Myocyte (in vitro differentiated cells): ENCODE measurements at places on chromosomes 3 and 15. TPM values are rescaled to one million over a fixed set of nuclear protein-coding genes. Genes with fewer than 3 reads are reported as not detected.
A peak's percentile ranks its signal among the peaks of the same experiment; 100 is the strongest.

Gene SPTBN5
- total RNA-seq = 0.26 and 0.45 TPM in 2 replicates

Gene ECE2
- total RNA-seq = not detected in 2 replicates

Gene MNS1
- 2.4 and 2.5 TPM in 2 replicates for total RNA-seq

GRCh38 chr3:124685067-124685466, 45.2 kb upstream of the UMPS start:
- DNase-seq = no peak

GRCh38 chr3:142243134-142243533, 17.7 kb upstream of the GK5 start:
- no peak for DNase-seq

GRCh38 chr3:46935168-46935858, 41.2 kb downstream of the CCDC12 start:
- DNase-seq = peak; percentile 100
